Stimulated activated CD4-positive, alpha-beta T cell treated with anti-CD3 and anti-CD28 coated beads, Interleukin-15, amount 100 ng/mL, for 1 hour (primary cell): ENCODE measurements at places on chromosomes 4 and X.

DNA sequence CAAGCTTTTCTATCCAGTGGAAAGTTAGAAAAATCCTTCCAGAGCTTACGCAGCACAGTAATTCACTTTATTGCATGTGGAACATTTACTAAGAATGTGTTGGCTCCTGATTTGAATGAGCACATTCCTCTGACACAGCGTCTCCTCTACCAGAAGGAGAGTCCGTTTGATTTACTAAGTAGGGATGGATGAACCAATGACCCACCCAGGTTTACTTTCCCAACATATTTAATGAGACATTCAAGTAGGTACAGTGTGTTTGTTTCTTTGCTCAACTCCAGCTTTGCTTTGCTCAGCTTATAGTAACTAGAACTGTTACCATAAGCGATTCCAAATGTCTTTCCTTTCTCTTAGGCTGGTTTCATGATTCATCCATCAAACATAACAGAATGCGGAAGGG lies 161.7 kb downstream of the SMARCA1 start:
- no peak for DNase-seq

DNA sequence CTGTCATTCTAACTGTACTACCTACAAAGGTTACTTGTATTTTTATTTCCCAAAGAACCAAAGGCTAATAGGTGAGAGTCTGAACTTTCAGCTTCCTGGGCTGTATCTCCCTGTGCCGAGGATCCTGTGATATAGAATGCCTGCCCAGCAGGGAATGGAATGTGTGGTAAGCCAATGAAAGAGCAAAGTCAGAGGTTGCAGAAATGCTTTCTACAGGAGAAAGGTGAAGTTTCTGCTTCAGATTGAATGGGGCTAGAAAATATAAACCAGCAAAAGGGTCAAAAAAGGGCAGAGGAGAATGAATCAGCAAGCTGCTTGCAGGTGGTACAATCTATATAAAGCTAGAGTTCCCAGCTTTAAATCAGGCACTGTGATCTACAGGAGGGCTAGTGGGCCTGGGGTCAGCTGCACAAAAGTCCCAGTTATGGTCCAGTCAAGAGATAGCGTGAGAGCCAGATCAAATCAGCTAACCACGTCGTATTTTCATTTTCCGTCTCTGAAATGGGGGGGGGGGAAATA lies 146.1 kb downstream of the DCTD start:
- DNase-seq, result no peak

GRCh38 chrX:38987198-38987651 lies 186.0 kb downstream of the MID1IP1 start:
- DNase-seq, result no peak

DNA sequence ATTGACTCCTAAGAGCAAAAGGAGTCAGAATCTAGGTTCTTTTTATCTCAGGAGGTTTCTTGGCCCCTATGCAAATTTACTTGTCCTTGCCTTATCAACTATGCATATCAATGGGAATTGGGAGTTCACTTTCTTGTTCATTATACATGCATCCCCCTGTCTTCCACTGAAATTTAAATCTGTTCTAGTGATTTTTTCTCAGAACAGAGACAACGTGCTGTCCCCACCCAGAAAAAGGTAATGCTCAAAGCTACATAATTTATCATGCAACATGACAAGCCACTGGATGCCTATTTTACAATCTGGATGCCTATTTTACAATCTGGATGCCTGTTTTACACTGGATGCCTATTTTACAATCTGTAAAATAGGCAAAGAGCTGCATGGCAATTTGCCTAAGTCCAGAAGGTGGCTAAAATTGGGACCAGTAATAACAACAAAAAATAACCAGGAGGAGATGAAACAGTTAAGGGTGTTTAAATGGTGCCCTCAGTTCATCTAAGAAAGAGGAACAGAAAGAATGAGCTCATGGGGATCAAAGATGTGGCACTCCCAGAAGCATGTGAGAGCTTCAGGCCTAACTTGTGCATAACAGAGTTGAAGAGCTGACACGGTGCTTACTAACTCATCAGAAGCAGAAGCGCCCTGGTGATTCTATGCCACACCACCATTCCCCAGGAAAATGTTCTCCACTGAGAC lies 537.8 kb upstream of the BOD1L1 start:
- no peak for DNase-seq

- DNase-seq, result no peak
Observed at GRCh38 chr4:7788694-7789425, 150.8 kb downstream of the AFAP1 start.

DNA sequence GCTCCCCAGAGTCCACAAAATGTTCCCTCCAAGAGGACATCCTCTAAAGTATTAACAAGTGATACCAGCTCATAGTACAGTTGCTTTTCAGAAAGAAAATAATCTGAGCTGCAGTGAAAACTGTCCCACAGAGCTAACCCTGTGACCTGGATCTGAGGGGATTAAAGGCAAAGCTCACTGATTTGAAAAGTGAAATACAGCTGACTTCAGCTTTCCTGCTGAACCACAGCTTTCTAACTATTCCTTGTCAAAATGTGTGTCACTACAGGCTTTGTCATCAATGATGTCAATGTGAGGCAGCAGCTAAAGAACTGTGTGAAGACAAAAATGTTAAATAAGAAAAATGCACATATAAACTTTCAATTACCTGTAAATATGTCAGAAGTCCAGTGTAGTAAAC lies 36.9 kb downstream of the DCHS2 start:
- no peak for DNase-seq

DNA sequence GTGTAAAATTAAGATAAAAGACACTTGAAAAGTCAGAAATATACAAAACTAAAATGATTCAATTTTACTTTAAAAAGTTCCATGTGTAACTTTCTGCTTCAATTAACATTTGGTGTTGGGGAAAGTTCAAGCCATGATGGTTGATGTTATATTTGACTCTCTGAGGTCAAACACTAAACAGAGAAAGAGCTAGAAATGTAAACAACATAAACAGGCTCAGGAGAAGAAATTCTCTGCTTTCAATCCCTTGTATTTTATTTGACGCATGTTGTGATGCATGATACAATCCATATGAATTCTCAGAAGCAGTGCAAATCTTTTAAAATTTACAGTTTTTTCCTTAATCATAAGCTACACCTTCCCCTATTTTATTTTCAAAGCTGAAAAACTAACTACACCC lies 822.4 kb downstream of the PCDH18 start:
- DNase-seq, result no peak

DNA sequence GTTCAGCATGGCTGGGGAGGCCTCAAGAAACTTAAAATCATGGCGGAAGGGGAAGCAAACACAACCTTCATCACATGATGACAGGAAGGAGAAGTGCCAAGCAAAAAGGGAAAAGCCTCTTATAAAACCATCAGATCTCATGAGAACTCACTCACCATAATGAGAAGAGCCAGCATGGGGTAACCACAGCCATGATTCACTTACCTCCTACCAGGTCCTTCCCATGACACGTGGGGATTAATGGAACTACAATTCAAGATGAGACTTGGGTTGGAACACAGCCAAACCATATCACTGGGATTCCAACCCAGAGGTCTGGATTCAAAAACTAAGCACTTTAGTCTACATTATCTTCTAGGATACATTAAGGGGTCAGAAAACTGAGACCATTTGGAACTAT lies 609.6 kb upstream of the SPANXN1 start:
- DNase-seq, result no peak

GRCh38 chr4:17469931-17470674 lies 41.8 kb downstream of the QDPR start:
- DNase-seq, result no peak

DNA sequence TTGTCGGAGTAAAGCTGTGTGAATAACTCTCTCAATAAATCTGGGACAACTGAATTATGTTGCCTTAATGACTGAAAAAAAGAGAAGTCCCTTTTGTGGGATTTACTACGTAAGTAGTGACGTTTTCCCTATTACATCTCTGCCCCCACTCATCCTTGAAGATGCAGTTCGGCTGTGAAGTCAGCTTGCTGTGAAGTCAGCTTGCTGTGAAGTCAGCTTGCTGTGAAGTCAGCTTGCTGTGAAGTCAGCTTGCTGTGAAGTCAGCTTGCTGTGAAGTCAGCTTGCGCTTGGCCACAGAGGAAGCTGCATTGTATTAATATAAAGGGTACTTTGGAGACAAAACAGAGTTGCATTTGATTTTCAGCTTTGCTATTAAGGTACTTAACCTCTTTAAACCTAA lies 8.0 kb upstream of the VAMP7 start:
- DNase-seq, result no peak

GRCh38 chr4:98092833-98093439 lies 50.3 kb downstream of the STPG2 start:
- DNase-seq, result no peak

DNA sequence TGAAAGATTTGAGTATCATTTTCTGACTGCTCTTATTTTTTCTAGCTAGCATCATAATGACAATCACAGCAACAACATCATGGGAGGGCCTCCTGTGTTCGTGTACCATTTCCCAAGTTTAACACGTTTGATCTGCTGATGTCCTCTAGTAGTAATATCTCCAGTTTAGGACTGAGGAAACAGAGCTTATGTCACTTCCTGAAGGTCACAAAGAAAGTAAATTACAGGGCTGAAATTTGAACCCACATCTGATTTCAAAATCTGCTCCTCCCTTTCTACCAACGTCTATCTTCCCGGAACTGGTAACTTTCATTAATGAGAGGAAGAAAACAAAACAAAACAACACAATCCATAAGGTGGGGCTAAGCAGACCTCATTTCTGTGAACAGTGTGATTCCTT lies 302.7 kb downstream of the PACRGL start:
- DNase-seq, result no peak

DNA sequence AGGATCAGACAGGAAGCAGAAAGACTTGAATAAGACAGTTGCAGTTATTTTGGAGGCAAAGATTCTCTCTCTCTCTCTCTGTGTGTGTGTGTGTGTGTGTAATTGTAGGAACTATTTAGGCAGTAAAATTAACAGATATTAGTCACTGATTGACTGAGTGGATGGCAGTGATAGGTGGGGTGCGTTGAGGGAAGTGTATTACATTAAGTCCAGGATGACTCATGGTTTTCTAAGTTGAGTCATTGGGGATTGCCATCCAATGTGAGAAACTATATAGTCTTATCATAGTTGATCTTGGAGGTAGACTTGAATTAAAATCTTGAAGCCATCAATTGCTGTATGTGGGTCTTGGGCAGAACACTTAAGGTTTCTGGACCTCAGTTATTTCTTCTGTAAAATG lies 75.4 kb downstream of the AR start:
- DNase-seq, result no peak

DNA sequence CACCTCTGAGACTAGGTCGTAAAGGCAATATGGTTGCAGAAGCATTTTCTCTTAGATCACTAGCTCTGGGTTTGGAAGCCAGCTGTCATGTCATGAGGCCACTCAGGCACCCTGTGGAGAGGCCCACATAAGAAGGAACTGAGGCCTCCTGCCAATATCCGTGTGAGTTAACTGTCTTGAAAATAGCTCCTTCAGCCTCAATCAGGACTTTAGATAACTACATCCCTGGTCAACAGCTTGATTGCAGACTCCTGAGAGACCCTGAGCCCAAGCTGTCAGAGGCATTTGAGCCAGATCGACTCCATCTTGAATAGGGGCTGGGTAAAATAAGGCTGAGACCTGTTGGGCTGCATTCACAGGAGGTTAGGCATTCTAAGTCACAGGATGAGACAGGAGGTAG lies 15.1 kb upstream of the REPS2 start:
- no peak for DNase-seq

DNA sequence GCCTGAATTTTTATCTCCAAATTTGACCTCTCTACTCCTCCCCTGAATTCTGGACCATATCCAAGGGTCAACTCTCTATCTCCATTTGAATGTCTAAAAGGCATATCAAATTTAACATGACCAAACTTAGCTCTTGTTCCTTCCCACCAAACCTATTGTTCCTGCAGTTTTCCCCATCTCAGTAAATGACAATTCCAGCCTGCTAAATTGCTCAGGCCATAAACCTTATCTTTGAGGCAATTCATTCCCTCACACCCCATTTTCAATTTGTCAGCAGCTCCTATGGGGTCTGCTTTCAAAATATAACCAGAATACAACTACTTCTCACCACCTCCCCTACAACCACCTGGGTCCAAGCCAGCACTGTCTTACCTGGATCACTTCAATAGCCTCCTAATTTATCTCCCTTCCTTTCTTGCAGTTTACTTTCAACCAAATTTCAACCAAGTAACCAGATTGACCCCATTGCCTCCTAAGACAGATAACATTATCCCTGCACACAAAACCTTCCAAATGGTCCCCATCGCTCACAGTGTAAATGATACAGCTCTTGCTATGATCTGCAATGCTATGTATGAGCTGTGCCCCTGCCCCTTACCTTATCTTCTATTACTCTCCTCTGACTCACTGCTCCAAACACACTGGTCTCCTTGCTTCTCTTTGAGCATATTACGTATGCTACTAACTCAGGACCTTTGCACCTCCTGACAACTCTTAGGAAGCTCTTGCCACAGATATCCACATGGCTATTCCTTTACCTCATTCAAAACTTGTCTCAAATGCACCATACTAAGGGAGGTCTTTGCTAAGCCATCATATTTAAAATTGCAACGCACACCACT lies 66.0 kb downstream of the CAMK2D start:
- no peak for DNase-seq

GRCh38 chr4:114535725-114536124 lies 62.9 kb upstream of the UGT8 start:
- no peak for DNase-seq
